NCI-H187 (cell line): ENCODE measurements at places on chromosomes 1 and 21.

GRCh38 chr1:57163325-57163724 lies 197.5 kb upstream of the C8B start:
- DNase-seq: no peak

GRCh38 chr1:193619911-193620310 lies 433.5 kb upstream of the B3GALT2 start:
- DNase-seq: no peak

- no peak for DNase-seq
These were observed 11.9 kb downstream of the XPR1 start for GRCh38 chr1:180643693-180644092.

DNA sequence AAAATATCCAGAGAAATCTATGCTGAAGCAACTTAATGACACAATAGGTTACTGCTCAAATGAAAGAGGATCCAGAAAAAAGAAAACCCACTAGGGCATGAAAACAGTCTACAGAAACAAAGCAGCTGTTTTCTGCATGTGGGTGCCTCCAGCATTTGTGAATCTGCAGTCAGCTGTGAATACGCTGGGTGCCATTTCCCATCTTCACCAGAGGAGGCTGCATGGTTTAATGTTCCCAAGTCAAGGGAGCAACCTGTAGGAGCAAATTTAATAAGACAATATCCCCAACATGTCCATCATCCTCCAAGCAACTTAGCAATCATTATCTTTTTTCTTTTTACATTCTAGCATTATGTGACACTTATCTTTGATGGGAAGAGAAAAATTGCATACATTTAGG lies 396.6 kb downstream of the BRINP2 start:
- DNase-seq: no peak

DNA sequence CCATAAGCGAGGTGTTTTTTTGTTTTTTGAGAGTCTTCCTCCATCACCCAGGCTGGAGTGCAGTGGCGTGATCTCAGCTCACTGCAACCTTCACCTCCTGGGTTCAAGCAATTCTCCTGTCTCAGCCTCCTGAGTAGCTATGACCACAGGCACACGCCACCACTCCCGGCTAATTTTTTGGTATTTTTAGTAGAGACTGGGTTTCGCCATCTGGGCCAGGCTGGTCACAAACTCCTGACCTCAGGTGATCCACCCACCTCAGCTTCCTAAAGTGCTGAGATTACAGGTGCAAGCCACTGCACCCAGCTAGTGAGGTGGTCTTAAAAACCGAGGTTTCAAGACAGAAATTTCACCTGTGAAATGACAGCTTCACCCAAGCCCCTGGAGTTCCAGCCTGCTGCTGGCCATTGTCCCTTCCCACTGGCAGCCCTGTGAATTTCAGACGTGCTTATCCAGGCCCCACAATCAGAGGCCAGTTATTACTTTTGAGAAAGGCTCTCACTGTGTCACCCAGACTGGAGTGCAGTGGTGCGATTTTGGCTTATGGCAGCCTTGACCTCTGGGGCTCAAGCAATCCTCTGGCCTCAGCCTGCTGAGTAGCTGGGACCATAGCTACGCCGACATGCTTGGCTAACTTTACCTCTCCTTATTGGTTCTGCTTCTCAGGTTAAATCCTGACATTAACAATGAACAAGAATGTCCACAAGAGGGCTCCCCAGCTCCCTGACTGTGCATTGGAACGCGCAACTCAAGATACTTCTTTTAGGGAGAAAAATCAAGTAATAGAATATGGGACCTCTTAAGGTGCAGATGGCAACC lies 19.4 kb downstream of the ENO1 start:
- no peak for DNase-seq

DNA sequence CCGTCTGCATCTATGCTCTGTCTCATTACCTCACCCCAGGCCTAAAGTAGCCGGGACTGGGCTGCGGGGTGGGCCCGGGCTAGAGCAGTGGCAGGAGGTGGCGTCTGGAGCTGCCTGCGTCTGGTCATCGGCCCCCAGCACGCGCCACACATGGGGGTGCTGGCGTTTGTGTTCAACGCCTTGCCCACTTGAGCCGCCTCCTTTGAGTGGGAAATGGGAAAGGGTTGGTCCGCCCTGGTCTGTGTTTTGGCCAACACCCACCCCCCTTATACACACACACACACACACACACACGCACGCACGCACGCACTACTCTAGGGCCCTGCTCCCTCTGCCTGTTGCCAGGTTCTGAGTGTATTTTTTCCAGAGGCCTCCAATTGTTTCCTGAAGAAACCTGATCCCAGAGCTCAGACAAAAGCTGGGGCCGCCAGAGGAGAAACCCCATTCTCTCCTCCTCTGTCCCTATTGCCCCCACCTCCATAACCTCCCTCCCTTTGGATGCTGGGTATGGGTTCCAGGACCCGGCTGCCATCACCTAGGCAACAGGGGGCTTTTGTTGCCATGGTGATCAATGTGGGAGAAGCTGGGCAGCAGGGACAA lies 10.1 kb downstream of the VANGL2 start:
- peak; percentile 30 for DNase-seq

- no peak for DNase-seq
These were observed 13.7 kb downstream of the LGR6 start for GRCh38 chr1:202207292-202207691.

DNA sequence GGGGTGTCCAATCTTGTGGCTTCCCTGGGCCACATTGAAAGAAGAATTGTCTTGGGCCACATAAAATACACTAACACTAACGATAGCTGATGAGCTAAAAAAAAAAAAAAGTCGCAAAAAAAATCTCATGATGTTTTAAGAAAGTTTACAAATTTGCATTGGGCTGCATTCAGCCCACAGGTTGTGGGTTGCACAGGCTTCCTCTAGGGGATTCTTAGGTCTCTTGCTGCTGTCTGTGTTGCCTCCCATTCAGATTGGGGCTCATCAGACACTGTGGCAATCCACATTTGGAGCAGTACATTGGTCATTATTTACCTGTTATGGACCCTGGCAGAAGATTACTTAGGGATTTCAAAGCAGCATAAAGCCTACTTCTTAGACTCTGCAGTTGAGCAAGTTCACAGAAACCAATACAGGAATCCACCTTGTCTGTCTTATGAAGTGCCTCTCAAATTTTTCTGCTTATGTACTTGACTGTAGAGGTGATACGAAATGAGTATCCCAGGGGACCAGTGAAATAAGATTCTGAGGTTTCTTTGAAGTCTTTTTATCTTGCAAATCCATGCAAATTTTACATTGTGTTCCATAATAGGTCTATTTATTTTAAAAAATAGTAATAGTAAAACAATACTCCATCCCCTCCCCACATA lies 205.5 kb downstream of the RPS6KC1 start:
- DNase-seq: no peak

- no peak for DNase-seq
These were observed 88.6 kb upstream of the LYPLAL1 start for GRCh38 chr1:219085082-219085481.

GRCh38 chr1:107920999-107921398 lies 44.0 kb downstream of the VAV3 start:
- no peak for DNase-seq

DNA sequence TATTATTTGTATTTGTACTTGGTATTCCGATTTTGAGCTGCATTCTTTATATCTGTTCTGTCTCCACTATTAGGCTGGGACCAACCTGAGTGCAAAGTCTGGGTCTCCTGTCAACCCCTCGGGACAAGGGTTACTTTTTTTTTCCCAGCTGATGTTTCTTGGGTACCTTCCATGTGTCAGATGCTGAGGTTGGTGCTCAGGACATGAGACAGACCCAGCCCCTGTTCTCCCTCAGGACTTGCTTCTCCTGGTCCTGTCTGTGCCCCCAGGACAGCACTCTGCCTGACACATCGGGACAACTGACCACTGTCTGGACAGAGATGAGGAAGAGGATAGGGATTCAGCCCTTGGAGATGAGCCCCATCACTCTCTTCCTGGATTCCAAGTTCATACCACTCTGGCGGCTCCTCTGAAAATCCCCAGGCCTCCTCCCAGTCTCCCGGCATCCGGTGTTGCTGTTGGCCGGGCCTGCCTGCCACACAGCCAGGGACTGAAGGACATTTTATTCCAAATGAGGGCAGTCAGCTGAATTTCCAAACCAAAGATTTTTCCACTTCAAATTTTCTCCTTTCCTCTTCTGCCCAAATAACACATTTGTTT lies 55.6 kb upstream of the FMOD start:
- DNase-seq: no peak

- no peak for DNase-seq
These were observed 137.4 kb downstream of the SYT2 start for GRCh38 chr1:202572867-202573266.

- DNase-seq: no peak
These were observed 52.5 kb downstream of the HSPG2 start for GRCh38 chr1:21884456-21885235.

DNA sequence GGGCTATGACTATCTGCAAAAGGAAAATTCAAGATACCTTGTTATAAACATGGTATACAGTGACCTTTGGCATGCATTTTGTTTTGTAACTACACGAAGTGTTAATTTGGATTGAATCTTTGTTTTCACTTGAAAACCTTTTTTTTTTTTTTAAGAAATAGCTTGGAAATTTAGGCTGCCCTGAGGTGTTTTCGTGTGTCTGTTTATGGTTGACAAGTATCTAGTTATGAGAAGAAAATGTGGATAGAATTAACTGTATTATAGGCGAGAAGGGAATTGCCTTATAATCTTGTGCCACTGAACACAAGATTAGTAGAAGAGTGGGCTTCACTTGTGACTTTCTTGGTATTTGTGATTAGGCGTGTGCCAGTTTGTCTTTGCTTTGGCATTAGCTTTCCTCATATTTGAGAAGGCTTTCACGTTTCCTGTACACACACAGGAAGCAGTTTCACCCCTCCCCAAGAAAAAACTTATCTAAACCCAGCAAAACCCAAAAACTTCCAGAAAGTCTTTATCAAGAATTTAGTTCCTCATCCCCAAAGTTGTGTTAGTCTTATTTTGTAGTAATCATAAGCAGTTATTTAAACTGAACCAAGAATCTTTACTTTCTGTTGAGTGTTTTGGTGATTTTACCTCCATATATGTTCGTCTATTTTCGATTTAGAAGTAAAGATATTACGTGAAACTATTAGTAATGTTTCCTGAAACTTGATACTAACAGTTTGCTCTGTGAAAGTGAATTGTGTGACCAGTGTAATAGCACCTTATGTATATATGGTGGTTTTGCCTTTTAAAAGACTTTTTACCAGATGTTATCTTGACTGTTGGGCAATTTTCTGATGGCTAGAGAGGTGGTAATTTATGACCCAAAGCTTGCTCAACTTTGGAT lies 3.8 kb downstream of the DYRK1A start:
- DNase-seq: no peak

DNA sequence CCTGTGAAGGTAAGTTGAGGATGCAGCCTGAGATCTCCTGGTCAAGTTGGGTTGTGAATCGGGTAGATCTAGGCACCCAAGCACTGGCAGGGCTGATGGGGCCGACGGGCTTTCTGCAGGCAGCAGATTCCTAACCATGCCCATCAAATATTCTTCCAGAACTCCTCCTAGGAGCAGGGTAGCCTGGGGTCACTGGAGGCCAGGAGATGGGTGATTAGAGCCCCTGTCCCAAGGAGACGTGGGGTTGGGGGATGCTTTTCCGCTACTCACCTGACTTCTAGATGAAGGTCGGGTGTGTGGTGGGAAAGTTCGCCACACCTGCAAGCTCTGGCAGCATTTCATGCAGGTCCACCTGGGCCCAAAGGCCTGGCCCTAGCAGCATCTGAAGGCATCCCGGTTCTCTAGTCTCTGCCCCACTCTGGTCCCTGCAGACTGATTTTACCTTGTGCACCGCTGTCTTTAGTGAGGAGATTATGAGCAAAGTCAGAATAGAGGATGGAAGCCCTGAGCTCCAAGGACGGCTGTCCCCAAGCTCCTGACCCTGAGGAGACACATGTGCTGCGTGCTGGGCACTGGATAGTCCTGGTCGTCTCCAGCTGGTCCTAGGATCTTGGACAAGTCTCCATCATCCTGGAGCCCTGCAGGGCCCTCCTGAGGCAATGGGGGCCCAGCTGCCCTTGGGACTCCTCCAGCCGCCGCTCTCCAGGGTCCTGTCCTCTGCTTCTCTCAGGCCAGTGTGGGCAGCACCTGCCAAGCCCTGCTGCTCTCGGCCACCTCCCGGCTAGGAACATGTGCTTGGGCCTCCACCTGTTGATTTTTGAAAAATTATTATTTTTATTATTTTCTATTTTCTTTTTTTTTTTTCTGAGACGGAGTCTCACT lies 21.8 kb upstream of the C2CD2 start:
- DNase-seq: no peak

DNA sequence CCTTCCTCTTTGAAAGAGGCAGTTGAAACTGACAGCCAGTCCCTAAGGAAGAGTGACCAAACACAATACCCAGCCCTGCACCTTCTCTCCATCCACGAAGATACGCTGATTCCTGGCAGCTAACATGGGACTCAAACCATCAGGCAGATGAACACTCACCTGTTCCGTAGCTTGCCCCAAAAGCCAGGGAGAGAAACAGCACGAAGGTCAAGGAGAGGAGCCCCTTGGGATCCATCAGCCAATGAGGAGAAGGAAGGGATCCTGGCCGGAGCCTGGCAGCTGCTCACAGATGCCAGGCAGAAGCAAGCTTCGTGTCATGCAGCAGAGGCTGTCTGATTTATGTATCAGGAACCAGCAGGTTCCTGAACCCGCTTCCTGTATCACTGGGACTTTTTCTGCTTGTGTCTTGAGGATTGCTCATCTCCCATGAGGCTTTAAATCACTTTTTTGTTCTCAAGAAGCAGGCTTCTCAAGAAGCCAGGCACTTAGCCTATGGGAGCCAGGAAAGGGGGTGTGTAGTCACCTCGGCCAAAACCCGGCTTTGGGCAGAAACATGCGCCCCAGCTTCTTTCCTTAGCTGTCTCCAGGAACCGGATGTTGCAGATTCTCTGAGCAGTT lies at the start of gene SLAMF1:
Gene SLAMF1 (minus strand): TSS at position 334 of the 618 bp plus-strand sequence. CDS start 99 bp downstream, at position 235.
- DNase-seq: peak; percentile 80

GRCh38 chr1:16126160-16126559 lies 29.7 kb downstream of the EPHA2 start:
- no peak for DNase-seq

DNA sequence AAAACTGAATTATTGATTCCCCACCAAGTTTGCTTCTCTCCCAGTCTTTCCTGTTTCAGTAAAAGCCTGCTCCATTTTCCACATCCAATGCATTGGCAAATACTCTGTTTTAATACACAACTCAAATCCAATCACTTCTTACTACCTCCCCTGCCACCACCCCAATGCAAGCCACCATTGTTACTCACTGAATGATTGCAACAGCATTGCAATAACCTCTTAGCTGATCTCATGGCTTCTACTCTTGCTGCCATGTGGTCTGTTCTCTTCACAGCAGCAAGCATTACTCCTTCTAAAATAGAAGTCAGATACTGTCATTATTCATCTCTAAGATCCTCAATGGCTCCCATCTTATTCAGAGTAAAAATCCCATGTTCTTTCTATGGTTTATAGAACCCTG lies 123.4 kb downstream of the ATP6V1G3 start:
- DNase-seq: no peak

- DNase-seq: no peak
These were observed 645.7 kb upstream of the PTBP2 start for GRCh38 chr1:96075704-96076455.
